ENCODE measurements at places on chromosomes 5 and 9.

DNA sequence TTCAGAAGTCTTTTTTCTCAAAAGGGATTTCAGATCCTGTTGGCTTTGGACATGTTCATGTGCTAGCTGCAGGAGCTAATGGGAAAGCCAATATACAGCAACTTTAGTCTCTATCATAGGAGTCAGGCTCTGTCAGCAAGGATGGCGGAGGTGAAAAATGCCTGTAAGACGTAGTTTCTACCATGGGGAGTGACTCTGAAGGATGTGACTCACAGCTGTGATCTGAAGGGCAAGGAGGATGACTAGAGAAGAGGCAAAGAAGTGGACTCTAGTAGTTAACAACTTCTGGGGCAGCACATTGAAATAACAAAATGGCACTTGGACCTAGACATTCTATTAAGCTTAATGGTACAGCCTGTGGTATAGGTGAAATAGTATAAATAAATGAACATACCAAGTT, 3.1 kb upstream of the NDUFS4 start:
- DNase-seq = no peak

- no peak for DNase-seq
Measured at GRCh38 chr5:18003312-18003711, 369.1 kb downstream of the TAF11L14 start.

- DNase-seq = no peak
Measured at GRCh38 chr5:117486879-117487391, 912.3 kb upstream of the SEMA6A start.

DNA sequence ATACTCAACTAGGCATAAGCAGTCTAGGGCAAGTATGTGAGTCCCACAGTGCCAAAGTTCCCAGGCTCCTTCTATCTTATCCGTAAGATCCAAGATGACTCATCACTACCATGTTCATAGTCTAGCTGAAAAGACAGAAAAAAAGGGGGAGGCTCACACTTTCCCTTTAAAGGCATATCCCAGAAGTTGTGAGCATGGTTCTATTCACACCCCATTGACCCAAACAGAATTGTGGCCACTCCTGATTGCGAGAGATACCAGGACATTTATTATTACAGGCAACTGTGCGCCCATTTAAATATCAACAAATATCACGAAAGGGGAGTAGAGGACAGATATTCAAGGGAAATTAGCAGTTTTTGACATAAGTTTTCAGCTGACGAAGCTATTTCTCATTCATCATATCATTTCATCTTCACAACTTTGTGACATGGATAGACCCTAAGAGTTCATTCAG, 8.1 kb upstream of the PFDN1 start:
- DNase-seq = peak; percentile 55

GRCh38 chr9:122354536-122355199, 16.2 kb upstream of the PTGS1 start:
- DNase-seq = no peak

- DNase-seq = peak; percentile 80
Measured at GRCh38 chr5:177389241-177390169, 5.3 kb downstream of the SLC34A1 start.

Measured in SW480 (cell line).